Right renal pelvis (tissue), 4 donors: ENCODE measurements at places on chromosomes 1 and 21.

DNA sequence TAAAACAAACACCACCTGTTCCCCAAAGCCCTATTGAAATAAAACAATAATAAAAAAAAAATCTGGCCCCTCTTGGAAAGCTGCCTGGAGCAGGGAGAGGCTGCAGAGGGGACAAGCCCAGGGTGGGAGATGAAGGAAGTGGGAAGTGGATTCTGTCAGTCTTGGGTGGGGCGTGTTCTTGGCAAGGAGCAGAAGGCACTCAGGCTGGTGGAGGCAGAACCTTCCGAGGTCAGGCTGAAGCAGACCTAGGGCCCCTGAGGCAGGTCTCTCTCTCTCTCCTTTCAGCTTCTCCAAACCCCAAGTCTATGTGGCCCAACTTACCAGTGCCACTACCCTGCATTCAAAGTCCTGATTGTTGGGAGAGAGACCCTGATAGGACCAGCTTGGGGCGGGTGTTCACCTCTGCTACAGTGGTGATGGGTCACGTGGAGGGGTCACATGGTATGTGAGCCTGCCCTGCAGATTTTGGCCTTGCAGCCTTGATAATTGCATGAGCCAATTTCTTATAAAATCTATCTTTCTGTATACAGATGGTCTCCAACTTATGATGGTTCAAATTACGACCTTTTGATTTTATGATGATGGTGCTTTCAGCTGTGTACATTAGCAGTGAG, 145.4 kb upstream of the C1orf174 start:
- DNase-seq, result no peak

DNA sequence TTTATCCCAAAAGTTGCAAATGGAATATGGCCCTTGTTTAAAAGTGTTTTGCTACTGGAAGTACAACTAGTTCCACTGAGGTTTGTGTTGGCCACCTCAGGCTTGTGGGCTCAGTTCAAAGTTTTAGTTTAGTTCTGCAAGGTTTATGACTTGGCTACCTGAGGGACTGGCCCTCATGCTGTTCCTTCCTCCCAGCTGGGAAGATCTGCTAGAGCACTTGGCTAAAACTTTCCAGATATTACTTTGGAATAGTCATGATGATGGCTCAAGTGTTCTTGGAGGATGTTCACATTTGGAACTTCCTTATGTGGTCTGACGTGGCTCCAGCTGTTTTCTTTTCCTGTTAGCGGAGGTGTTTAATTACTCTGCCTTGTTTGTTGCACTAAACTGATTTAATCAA, 110.2 kb upstream of the IVNS1ABP start:
- DNase-seq, result no peak

- DNase-seq, result no peak
These were observed 142.0 kb downstream of the TRABD2B start for GRCh38 chr1:47855230-47855629.

DNA sequence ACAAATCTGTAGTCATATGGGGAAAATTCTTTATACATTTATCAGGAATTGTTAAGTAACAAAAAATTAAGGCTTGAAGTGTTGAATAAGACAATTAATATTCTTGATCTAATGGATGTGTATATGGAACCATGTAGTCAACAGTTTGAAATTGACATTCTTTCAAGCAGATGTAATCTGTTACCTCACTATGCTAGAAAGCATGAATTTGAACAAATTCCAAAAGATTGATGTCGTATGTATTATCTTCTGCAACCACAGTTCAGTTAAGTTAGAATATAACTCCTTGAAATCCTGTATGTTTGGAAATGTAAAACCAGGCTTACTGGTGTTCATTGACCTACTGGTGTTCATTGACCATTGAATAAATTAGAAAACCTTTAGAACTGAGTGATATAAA, 16.1 kb downstream of the CCDC18 start:
- DNase-seq, result no peak

GRCh38 chr1:42825036-42825851, 8.0 kb upstream of the SVBP start:
- no peak for DNase-seq

DNA sequence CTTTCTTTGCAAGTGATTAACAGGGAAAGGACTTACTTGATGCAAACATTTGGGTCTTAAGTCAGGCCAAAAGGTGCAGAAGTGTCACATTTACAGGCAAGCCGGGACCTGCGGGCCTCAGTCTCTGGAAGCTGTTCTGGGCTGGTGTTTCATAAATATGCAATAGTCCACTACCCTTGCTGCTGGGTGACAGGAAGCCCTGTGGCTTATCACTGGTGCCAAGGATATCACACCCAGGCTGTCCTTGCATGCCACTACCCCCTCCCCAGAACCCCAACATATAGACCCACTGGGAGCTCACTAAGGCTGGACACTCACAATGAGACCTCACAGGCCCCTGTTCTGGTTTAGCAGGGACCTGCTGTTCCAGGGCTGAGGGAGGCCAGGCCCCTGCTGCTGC, 3.4 kb upstream of the LEFTY2 start:
- no peak for DNase-seq

GRCh38 chr1:94672934-94673333, 131.4 kb upstream of the F3 start:
- no peak for DNase-seq

GRCh38 chr1:248818505-248819374, 7.0 kb downstream of the SH3BP5L start:
- no peak for DNase-seq

GRCh38 chr21:31845151-31845729, 27.6 kb upstream of the HUNK start:
- DNase-seq, result no peak

DNA sequence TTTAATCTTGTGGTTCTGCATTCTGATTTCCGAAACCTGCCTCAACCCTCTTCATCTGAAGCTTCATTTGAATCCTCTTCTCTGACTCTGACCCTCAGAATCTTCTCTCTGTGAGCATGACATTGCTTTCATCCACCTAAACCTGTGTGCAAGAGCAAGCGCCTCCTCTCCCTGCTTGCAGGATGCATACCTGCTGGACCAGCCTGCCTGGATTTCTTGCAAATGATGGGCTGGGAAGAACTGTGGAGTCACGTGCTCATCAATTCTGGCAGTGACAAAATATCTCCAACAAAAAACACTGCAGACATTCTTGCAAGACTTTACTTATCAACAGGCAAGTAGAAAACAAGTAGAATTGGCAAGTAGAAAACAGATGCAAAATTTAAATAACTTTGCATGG, 20.8 kb upstream of the SLC35F3 start:
- no peak for DNase-seq

GRCh38 chr21:32548978-32549377, 36.3 kb downstream of the TCP10L start:
- no peak for DNase-seq

GRCh38 chr21:45291613-45292398, 4.1 kb upstream of the POFUT2 start:
- DNase-seq, result no peak

DNA sequence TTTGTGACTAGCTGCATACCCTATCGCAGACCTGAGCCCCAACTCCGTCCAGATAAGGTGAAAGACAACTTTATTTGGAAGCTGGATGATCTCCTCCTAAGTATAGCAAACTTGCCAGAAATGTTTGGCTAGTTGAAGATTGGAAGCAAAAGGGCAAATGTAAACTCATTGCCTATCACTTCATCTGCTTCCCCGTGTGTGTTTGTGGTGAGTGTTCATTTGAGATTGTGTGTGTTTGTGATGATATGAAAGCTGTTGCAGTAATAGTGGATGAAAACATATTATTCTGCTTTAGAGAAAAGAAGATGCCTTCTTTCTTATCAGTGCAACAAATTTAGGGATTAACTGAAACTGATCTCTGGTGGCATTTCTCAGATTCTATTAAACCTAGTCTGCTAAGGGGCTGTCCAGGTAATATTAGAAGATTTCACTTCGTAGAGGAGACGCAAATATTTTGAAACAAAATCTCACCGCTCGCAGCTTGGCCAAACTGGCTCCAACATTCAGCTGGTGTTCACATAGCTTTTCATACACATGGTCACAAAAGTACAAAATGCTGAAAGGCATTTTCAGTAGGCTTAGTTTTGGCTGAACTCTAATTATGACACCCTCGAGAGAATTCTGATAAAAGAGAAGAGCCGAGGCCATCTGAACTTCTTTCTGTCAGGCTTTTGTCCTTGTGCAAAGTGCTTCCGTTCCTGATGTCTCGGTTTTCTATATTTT, 1.1 kb downstream of the TBX19 start:
- no peak for DNase-seq

DNA sequence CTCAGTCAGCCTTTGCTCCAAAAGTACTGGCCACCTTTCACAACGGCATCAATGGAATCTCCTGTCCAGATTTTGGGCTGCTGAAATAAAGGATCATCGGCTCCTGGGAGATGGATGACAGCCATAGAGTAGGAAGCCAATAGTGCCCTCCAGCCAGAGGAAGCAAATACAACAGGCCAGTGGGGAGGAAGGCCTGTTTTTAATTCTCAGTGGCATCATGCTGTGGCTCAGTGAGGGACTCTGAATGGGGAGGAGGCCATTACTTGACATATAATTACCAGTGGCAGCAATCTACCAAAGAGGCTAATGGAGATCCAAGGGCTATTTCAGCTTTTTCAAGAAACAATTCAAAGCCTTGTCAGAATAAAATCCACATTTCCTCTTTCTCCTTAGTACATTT, 26.7 kb downstream of the COLGALT2 start:
- no peak for DNase-seq

DNA sequence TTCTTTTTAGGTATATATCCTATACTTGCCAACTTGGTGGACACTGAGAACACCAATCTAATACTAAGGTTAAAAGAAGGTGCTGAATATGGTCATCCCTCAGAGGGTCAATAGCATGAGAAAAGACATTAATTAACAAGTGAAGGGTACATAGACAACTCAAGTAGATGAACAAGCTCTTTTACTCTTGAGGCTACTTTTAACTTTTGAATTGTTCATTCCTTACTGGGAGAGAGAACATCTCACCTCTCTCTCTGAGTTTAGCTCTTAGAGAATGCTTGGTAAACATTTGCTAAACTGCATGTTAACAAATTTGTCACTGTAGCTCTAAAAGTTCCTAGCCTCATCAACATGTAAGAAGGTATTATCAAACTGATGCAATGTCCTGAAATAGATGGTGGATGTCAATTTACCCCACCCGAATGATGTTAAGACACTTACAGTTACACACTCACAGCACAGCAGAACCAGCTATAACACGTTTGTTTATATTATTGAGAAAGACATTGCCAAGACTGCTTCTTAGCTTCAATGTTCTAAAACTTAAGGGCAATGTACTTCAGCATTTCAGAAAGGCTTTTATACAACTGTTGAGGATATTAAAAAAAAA, 35.9 kb downstream of the HEATR1 start:
- no peak for DNase-seq

DNA sequence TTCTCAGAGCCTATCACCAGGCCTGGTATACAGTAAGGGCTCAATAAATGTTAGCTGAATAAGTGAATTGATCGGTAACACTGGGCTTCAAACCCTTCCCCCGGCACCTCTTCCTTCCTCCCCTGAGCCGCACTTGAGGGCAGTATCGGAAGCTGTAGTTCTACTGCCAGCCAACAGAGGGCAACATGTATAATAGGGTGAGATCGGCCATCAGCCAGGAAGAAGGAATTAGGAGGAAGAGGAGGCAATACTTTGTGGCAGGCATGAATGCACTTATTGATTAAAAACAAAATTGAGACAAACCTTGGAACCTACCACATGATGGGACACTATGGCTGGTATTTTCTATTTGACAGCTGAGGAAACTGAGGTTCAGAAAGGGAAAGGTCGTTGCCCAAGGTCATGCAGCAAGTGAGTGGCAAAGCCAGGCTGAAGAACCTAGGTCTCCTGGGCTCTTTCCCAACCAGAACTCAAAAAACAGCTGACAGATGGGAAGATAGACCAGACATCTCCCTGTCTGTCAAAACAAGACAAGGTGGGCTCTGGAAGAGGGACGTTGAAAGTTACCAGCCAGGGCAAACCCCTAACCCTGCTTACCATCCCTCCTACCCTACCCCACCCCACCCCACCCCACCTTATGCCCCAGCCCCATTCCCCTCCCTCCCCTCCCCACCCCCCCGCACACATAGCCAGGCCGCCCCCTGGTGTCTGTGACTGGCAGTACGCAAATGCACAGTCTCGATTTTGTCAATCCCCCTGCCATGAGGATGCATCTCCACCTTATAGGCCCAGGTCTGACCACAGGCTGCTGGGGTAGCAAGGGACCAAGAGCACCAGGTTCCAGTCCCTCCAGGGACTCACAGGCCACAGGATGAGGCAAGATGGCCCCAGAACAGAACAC, 107.3 kb upstream of the RUNX3 start:
- DNase-seq, result no peak

- no peak for DNase-seq
These were observed 33.2 kb upstream of the RUNX3 start for GRCh38 chr1:24963099-24963872.

- DNase-seq, result no peak
These were observed 9.4 kb upstream of the CTBS start for GRCh38 chr1:84583648-84584047.

- no peak for DNase-seq
These were observed 42.3 kb upstream of the SYT14 start for GRCh38 chr1:209895709-209896108.

DNA sequence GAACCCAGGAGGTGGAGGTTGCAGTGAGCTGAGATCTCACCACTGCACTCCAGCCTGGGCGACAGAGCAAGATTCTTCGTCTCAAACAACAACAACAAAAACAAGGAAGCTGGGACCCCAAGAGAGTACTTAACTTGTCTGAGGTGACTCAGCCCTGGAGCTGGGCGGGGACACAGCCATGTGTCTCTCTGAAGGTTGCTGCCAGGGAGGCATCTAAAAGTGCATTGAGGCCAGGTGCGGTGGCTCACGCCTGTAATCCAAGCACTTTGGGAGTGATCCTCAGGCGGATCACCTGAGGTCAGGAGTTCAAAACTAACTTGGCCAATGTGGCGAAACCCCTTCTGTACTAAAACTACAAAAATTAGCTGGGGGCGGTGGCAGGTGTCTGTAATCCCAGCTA, 7.7 kb downstream of the IFI6 start:
- no peak for DNase-seq

DNA sequence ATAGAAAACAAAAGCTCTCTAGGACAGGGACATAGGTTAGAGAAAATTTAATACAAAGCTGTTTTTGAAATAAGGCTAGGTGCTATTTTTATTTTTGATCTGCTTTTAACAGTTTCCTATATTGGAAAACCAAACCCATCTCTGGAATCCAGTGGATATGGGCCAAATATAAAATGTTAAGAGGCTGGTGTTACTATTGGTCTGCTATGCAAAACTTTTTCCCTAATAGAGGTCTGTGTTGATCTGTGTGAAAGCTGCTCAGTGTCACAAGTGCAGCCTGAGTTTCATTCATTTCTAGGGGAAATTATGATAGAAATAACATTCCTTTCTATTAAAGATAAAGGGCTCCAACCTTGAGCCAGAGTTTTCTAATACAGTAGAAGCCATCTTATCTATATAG, 116.4 kb downstream of the OLFML2B start:
- no peak for DNase-seq

- no peak for DNase-seq
These were observed 24.9 kb upstream of the FMO2 start for GRCh38 chr1:171160211-171160610.

- DNase-seq, result no peak
These were observed 29.6 kb downstream of the DMBX1 start for GRCh38 chr1:46519209-46519608.
